ENCODE measurements at places on chromosomes 2 and 18.

DNA sequence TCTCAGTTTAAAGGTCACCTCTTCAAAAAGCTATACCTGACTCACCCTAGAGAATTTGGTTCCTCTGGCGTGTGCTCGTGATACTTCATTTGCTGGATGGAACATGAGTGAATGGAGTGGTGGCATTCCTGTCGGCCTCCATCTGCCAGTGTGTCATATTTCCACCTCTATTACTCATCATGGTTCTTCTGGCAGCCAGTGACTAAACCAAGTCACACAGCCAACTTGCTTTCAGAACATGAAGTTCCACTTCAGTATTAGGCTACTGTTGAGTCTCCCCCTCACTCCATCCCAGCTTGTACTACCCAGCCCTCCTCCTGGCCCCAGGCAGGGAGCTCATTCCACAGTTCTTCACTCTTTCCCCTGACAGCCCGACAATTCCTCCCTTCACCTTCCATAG lies 169.8 kb downstream of the MREG start:
- DNase-seq: no peak

- DNase-seq: no peak
These were observed 36.0 kb upstream of the TTC27 start for GRCh38 chr2:32591669-32592463.

GRCh38 chr18:29078273-29078672 lies 901.3 kb upstream of the CDH2 start:
- no peak for DNase-seq

DNA sequence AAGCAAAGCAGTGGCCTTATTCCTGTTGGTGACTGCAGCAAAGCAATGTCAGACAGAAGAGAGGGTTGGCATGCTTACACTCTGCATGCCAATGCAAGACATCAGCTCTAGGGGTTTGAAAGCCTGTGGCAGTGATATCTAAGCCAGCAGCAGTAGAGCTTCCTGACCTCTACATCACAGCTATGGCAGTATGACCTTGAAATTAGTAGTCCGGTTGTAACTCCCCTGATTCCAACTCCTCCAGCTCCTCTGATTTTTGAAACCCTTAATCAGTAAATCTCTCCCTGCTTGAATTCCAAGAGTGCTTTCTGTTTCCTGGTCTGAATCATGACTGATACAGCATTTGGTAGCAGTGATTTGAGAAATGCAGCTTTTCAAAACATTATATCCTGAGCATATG lies 60.0 kb upstream of the LRP1B start:
- DNase-seq: no peak

- no peak for DNase-seq
These were observed 201.9 kb downstream of the CLIP4 start for GRCh38 chr2:29317077-29317517.

DNA sequence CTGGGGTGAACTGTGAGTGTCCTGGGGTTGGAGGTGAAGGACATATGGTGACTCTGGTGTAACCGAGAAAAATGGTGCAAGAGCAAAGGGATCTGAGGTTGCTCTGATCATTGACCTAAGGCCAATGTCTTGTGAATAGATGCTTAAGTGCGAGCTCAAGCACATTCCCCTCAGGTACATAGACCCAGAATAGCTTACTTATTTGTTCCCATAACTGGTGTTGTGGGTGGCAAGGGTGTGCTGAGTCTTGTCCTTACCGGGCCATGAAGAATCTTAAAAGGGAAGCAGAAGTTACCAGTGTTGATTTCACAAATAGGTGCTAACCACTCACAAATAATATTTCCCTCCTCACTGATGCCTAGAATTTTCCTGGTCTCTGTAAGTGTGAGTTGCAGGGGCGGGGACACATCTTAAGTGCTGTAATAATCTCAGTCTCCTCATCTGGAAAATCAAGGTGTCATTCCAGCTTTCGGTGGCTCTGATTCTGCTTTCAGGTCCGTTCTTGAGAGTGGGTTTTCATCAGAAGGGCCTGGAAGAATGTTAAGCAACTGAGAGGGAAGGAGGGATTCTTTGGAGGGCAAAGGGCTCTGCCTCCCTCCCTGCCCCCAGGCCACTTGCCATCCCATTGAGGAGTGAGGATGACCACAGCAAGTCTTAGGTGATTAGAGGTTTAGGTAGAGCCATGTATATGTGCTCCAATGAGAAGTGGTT lies 54.9 kb downstream of the LIPG start:
- DNase-seq: no peak

GRCh38 chr2:67532387-67532786 lies 135.3 kb downstream of the ETAA1 start:
- no peak for DNase-seq

DNA sequence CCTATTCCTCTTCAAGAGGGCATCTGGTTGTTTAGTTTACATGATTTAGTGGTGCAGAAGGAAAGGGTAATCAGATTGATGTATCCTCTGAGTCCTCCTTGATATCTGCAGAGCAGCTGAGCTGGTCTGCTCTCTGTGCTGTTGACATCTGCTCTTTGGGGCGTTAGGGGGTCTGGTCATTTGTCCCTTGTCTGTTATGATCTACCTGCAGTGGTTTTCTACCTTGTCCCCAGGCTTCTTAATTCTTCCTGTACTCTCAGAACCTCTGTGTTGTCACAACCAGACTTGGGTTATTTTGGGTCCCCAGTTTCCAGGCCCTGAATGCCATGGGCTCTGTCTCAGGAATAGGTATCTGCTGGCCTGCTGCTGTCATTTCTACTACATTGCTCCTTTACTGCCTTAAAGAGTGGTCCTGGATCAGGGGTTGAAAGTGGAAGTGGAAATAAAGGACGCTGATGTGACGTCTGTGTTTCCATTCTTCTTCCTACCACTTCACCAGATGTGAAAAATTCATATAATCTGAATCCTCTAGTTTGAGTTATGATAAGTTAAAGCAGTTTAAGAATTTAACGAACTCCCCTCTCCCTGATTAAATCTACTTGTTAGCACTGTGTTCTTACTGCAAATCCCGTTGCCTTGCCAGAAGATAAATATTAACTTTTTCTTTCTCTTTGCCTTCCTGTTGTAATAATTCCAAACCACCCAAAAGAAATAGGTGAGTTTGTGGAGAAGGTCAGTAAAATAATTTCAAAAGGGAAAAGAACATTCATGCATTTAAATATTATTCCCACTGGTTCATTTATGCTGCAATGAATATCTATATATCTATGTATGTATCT lies 16.6 kb upstream of the CPS1 start:
- no peak for DNase-seq

Measured in NCI-H510A (cell line).